ENCODE measurements at places on chromosomes 6 and 20.

DNA sequence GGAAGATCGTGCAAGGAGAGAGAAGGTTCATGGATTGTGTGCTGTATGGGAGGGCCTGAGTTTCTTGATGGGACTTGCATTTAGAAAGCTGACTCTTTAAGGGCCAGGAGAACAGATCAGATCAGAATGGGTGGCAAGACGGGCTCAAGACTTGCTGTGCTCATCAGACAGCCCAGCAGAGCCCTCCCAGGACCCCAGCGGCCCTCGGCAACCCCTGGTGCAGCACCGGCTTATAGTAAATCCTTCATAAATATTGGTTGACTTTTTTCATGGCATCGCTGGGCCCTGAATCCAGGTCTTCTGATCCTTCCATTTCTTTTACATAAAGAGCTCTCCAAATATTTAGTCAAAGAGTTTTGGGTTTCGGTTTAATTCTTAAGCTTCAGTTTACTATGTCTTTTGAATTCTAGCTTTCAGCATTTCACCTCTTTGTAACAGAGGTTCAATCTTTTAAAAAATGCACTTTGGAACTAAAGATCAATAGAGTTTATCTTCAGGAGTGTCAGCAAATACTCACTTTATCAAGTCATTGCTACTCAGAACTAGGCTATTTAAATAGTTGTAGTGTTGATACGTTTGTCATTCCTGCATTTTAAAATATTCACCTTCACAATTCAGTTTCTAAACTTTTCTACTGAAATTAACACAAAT lies 205.6 kb downstream of the ZDHHC14 start:
- DNase-seq: no peak

- DNase-seq: no peak
These were observed 14.9 kb upstream of the MRS2 start for GRCh38 chr6:24387818-24388217.

- DNase-seq: no peak
These were observed 16.9 kb upstream of the APMAP start for GRCh38 chr20:25009218-25010145.

- no peak for DNase-seq
These were observed 488.5 kb upstream of the BTBD3 start for GRCh38 chr20:11429168-11429567.

- DNase-seq: no peak
These were observed 25.9 kb upstream of the PPP1R3G start for GRCh38 chr6:5059036-5059896.

GRCh38 chr6:154139892-154140291 lies 100.9 kb downstream of the OPRM1 start:
- DNase-seq: no peak

DNA sequence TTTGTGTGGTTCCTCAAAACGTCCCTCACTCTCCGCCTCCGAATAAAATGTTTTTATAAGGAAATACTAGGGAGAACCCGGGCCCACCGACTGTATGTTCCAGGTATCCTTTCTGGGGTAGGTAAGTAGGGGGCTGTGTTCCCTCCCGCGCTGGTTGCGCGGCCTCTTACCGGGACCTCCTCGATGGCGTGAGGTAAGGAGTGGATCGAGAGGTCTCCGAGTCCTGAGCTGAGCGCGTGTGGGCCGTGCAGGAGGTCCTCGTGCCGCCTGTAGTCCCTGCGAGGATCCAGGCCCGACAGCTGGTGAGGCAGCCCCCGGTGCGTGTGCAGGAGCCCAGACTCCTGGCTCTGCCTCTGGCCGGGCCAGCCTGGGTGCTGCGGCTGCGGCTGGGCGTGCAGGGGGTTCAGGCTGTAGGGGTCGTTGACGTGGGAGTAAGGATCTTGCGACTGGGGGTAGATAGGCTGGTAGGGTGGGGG lies 5.1 kb downstream of the TFAP2A start:
- DNase-seq: no peak

- no peak for DNase-seq
These were observed 181.0 kb downstream of the ZMYND8 start for GRCh38 chr20:47175493-47175892.

GRCh38 chr6:126890055-126890454 lies 228.4 kb upstream of the RSPO3 start:
- no peak for DNase-seq

DNA sequence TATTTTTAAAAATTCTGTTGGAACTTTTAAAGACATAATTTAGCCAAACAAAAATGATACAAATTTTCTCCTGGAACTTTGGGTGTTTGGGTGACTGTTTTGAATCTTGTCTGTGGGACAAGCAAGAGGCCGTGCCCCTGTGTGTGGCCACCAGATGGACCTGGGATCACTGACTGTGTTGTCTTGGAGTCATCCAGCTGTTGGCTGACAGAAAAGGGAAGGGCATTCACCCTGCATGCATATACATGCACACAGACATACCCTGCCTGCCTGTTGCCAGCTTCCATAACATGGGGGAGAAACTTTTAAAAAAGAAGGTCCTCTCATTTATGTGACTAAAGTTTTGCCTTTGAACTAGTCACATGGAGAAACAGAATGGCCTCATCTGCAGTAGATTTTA lies 72.7 kb downstream of the BLOC1S5 start:
- DNase-seq: no peak
